ENCODE measurements at places on chromosomes 4 and X.

DNA sequence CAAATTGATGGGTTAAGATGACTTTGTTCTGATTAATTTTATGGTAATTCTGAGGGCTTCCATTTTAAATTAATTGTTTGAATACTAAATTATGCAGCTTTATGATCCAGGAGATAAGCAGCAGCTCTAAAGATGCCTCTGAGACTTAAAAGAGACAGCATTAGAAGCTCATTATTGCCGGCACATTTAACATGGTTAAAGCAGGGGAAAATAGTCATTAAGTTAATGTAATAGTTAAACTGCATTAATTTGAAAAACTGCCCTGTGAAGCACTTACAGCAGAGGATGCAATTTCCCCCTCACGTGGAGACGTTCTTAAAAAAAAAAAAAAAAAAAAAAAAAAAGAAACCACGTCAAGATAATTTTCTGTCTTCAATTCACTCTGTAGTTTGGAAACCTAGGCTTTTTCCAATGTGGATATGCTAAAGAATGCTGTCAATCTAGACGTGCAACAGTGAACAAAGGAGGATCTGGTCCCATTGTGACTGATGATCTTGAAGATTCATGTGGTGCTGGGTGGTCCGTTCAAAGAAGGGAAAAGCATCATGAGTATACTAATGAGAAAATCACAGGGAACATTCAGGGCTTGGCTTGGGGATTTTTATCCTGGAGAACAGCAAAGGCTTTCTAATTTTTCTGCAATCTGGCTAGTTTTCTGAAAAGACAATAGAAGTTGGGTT is 440.6 kb upstream of the HS3ST1 start:
- no peak for DNase-seq

GRCh38 chrX:66193821-66194220 is 29.8 kb downstream of the HEPH start:
- no peak for DNase-seq

DNA sequence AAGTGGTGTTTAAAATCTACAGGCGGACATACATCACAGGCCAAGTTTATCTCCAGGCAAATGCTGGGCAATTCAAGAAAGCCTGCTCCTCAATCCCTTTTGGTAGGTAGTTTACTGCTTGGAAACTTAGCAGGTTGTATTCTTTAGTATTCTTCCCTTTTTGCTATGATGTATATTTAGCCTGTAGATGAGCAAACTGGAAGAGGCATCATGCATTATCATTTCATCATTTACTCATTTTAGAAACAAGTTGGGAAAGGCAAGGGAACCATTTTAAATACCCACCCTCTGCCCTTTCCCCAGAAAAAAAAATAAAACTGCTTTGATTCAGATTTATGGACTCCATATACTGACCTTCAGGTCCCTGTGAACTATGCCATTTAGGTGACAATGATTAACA is 213.2 kb downstream of the CAMK2D start:
- no peak for DNase-seq

- no peak for DNase-seq
Observed at GRCh38 chrX:16458208-16458607, 191.8 kb upstream of the S100G start.

DNA sequence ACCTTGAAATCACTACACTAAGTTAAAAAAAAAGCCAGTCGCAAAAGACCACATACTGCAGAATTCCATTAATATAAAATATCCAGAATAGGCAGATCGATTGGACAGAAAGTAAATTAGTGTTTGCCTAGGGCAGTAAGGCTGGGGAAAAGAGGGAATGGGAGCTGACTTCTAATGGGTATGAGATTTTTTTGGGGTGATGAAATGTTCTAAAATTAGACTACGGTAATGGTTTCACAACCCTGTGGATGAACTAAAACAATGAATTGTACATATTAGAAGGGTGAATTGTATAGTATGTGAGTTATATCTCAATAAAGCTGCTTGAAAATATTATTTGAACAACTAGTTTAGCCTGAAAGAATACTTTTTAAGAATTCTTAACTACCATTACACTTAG is 6.7 kb upstream of the GPRIN3 start:
- no peak for DNase-seq

GRCh38 chr4:128227991-128228571 is 59.5 kb downstream of the PGRMC2 start:
- no peak for DNase-seq

GRCh38 chrX:11566789-11567188 is 98.9 kb downstream of the ARHGAP6 start:
- no peak for DNase-seq

- DNase-seq = no peak
Observed at GRCh38 chr4:164906368-164906767, 29.4 kb downstream of the APELA start.

DNA sequence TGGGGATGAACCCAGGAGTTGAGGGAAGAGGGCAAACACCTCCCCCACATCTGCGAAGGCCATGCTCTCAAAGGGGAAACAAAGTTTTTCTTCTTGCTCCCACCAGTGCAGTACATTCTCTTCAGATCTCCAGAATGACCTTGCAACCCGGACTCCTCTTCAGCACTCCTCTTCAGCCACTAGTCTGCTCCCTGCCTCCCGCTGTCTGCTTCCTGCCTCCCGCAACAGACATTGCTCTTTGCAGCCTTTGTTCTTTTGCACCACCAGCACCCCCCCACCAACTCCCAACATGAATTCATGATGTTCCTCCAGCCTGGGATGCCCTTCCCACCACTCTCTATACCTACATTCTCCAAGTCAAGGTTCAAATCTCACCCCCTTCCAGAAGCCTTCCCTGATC is 32.1 kb downstream of the UTP14A start:
- DNase-seq = no peak

- no peak for DNase-seq
Observed at GRCh38 chrX:98065151-98065550, 1181.4 kb downstream of the RPA4 start.

GRCh38 chrX:26352891-26353430 is 137.0 kb downstream of the MAGEB5 start:
- no peak for DNase-seq

GRCh38 chr4:37268319-37268718 is 23.8 kb downstream of the NWD2 start:
- DNase-seq = no peak

GRCh38 chr4:42473071-42473684 is 75.9 kb downstream of the SHISA3 start:
- no peak for DNase-seq

DNA sequence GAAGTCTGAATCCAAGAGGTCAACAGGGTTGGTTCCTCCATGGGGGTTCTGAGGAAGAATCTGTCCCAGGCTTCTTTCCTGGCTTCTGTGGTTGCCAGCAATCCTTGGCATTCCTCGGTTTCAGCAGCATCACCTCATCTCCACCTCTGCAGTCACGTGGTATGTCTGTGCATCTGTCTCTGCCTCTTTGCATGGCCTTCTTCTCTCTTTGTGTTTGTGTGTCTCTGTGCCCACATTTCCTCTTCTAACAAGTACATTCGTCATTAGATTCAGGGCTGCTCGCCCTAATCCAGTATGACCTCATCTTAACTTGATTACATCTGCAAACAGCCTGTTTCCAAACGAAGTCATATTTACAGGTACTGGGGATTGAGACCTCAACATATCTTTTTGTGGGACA is 114.0 kb downstream of the BCOR start:
- no peak for DNase-seq

DNA sequence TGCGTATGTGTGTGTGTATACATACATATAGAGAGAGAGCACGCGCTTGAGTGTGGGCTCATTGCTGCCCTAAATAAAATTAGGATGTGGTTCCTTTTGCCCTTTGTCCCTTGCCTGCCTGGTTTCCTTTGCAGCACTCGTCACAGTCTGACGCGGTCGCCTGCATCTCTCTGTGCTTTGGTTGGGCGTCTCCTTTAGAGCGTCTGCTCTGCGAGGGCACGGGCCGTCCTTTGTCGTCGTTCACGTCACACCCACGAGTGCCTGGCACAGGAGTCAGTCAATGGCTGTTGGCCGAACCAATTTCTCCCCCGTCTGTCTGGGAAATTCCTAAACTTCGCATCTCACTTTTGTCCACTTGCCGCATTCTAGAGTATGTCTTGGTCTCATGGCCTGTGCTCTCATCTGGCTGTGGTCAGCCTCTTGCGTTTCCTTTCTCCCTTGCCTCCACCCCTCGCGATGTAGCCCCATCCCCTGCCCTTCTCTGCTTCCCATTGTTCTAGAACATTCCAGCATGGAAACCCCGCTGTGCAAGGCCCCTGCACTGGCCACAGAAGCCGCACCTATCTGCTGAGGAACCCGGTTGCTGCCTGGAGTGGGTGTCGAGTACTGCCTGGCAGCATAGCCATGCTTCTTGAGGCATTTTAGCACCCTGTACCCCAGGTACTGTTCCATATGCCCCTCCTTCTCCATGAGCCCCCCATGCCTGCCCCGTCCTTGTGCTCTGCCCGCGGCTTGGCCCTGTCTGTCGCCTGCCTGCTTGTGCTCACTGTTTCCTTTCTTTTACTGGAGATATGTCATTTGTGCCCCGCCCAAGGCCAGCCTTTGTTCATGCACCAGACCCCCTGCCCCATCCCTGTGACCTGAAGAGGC is 8.0 kb downstream of the MAEA start:
- peak; percentile 37 for DNase-seq

- no peak for DNase-seq
Observed at GRCh38 chr4:154344686-154345085, 146.9 kb downstream of the DCHS2 start.

DNA sequence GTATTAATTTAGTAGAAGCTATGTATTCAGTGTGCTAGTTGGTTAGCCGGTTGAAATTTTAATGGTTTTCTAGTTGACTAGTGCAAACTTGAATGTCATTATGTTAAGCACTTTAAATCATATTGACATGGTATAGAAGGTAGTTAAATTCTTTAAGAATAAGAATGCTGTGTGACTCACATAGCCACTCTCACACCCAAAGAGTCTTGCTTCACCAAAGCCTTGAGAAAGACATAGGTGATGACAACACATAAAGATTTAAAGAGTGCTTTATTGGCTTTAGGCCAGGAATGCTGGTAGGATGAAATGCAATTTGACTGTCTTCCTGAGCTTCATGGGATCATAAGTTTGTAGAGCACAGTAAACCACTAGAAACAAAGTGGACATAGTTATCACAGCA is 85.3 kb downstream of the DCAF8L2 start:
- DNase-seq = no peak

DNA sequence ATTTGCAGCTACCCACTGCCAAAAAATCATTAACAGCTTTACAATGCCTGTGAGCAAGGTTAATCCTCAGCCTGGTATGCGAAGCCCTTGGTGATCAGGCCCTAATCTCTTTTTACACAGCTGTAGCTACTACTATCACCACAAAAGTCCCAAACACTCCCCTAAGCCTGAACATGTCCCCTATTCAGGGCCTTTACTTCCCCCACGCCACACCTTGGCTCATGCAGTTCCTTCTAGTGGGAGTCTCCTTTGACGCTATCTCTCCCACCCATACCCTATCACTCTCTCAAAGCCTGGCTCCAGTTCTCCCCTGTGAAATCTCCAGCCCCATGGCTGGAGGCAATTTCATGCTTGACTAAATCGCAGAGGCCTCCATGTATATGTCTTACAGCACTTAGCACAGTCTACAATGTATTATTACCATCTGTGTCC is 90.6 kb upstream of the CBR4 start:
- DNase-seq = no peak

GRCh38 chr4:89305028-89305427 is 2.6 kb downstream of the GPRIN3 start:
- no peak for DNase-seq

DNA sequence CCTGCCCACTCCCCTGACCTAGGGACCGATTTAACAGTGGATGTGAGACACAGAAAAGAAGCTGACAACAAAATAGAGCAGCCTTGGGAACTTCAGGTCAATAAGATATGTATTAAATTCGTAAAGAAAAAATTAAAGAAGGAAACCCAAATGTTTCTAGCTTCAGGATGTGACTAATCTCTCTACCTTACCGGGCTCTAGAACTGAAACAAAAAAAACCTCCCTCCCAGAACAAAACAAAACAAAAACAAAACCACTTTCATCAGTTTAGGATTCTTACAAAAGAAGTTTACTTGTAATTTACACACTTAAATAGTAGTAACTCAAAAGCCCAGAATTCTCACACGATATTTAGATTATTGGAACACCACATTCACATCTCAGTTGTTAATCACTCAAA is 185.8 kb upstream of the RPS6KA3 start:
- DNase-seq = no peak

- no peak for DNase-seq
Observed at GRCh38 chr4:70676554-70677090, 10.3 kb upstream of the JCHAIN start.

- DNase-seq = peak; percentile 70
Observed at GRCh38 chr4:40530961-40531635, 98.6 kb downstream of the RBM47 start.

- no peak for DNase-seq
Observed at GRCh38 chr4:109072595-109072994, 229.9 kb downstream of the COL25A1 start.

DNA sequence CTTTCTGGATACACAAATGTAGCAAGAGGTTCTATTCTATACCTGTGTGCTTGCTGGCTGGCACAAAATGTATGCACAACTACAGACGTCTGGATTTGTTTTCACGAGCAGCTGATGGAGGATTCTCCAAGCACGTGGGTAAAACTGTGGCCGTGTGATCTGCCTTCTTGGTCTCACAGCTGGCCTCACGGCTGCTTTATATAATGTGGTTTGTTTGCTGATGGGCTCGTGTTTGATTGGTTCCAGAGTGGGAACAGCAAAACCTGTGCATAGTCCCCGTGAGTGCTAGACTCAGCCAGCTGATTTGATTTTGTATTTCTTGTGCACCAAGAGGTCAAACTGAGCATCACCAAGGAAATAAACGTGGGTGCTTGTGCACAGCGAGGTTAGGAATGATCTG is 262.6 kb upstream of the RPS6KA3 start:
- no peak for DNase-seq
